ENCODE measurements at places on chromosomes 12 and 14. TPM values are rescaled to one million over a fixed set of nuclear protein-coding genes. Genes with fewer than 3 reads are reported as not detected.

- DNase-seq: no peak
These were observed 36.5 kb downstream of the LRRC74A start for GRCh38 chr14:76862546-76863282.

DNA sequence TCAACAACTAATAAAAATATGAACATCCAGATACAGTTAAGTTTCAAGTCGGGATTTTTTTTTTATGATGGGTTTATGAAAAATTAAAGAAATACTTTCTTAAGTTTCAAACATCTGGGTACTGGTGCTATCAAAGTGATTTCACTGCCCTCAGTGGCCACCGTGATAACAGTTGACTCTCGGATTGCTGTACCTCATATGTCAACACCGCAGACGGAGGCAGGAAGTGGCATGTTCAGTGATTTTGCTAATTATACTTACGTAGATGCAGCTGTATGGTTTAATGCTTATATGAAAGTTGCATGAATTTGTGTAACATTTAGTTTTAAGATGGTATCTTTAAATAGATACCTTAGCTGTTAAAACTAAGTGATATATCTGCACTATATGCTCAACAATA is 20.8 kb upstream of the FBLN5 start:
- DNase-seq: no peak

DNA sequence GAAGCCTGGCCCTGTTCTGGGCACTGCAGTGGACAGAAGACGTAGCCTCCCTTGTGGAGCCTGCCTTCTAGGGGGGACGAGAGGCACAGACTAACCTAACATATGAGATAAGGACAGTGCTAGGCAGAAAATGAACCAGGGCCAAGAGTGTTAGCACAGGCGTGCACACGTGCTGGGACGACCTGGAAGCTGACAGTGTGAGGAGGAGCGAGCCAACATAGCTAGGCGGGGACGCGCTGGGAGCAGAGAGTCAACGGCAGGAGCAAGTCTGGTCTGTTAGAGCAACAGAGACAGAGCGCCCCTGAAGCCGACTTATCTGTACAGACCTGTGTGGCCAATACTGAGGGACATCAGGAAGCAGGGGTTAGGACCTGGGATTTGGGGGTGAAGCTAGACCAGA is 8.0 kb downstream of the PXMP2 start:
- DNase-seq: no peak

The TAS2R43 gene
- polyA plus RNA-seq: 0.64 TPM

The PLD4 gene
- 8.0 TPM for polyA plus RNA-seq

All from left renal pelvis (tissue), 4 donors.